Hippocampal formation (tissue), 2 donors: ENCODE measurements at places on chromosomes 5 and 9.
A peak's percentile ranks its signal among the peaks of the same experiment; 100 is the strongest.

DNA sequence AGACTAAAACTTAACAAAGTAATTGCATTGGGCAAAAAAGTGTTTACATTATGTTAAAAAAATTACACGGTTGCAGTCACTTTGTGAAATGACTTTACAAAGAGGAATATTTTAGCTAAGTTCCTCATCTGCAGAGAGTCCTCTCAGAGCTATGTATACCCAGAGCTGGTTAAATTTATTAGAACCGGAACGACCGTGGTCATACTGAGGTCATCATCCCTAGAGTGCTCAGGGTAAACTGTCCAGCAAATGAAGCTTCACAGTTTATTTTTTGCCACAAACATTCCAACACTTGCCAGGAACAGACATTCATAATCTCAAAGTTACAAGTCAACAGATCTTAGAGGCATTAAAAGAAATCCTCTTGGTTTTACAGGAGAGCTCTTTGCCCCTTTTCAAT, 897 bp downstream of the ROPN1L start:
- no peak for DNase-seq

GRCh38 chr5:115963566-115963965, 1.3 kb downstream of the LVRN start:
- no peak for DNase-seq

DNA sequence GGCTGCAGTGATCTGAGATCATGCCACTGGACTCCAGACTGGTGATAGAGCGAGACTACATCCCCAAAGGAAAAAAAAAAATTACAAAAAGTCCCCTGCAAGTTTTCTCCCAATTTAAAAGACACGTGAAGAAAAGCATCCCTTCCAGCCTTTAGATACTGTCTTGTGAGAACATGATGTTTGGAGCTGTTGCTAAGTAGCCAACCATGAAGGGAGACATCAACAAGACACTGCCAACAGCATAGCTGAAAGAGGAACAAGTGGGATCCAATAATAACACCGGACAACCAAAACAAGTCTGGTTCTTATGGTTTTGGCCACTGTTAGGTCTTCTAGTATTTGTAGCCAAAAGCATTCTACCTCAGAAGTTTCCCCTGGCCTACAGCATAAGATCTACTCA, 118.9 kb upstream of the CCDC180 start:
- DNase-seq = no peak

DNA sequence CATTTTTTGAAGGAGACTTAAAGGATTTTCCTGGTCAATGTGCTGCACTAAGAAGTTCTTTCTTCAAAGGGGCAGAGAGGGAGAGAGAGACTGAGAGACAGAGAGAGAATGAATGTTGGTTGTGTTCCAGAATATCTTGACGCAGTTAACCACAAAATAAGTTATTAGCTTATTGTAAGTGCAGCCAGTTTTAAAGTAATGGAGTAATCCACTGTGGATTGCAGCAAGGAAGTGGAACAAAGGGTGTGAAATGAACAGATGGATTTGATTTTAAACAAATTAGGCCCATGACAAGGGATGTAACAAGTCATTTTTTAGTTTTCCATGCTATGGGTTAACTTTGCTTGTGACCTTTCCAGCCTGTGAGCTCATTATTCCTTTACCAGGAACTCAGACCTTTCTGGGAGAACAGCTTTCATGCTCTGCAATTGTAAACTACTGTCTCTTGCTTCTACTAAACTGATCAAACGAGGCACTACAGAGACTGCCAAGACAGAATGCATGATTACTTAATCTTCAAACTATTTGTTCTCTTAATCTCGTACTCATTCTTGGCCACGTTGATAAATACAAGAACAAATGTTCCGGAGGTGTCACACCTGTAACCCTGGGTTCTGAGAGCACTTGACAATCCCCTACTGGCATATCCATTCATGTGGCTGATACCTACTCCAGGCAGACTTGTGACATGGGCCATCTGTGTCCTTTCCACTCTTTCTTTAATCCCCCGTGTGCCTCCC, 131.1 kb downstream of the TLE1 start:
- DNase-seq = no peak

- no peak for DNase-seq
Measured at GRCh38 chr5:163540696-163541095, 35.3 kb downstream of the MAT2B start.

- no peak for DNase-seq
Measured at GRCh38 chr9:85216601-85217000, 525.2 kb downstream of the AGTPBP1 start.

DNA sequence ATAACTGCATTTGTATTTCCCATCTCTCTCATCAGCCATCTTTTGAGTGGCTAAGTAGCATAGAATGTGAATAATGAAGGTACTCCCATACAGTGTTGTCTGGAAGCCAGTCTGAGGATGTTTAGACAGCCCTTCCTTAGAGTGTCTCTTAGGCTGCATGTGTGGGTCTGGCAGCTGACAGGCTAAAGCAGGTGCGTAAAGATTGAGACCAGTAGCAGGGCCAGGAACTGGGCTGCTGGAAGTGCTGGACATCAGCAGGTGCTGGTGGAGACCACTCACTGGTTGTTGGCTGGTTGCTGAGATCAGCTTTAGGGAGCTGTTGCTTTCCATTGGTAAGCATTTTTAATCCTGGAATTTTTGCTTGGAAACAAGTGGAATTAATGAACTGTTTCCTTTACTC, 197.5 kb downstream of the PCSK5 start:
- no peak for DNase-seq

DNA sequence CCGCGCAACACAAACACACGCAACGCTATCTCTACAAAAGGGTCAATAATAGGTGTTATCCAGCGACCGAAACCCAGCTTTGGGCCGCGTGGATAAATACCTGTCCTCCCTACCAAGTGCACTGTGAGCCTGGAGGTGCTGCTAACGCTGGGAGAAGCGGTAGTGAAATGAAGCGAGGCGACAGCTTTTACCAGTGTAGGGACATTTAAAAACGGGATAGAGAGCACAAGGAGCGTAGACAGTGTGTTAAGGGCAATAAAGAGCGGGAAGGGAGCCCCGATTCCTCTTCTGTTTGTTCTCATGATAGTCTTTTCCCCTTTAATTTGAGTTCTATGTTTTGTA, 421 bp upstream of the DEPDC1B start:
- DNase-seq = no peak

DNA sequence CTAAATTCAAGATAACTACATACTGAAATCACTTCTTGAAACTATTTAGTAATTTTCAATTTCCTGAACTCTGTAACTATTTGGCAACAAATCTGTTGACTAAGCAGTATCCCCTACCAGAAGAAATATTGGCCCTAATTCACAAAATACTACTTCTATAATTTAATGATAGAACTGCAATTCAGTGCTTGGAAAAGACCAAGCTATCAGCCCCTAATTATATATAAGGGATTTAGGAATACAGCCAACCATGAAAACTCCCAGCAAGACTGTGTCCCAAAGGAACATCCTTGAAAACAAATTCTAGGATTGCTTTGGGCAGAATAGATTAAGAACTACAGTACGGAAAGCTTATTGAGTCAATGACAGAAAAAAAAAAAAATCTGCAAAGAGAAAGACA, 169.2 kb downstream of the RAB3C start:
- DNase-seq = no peak

DNA sequence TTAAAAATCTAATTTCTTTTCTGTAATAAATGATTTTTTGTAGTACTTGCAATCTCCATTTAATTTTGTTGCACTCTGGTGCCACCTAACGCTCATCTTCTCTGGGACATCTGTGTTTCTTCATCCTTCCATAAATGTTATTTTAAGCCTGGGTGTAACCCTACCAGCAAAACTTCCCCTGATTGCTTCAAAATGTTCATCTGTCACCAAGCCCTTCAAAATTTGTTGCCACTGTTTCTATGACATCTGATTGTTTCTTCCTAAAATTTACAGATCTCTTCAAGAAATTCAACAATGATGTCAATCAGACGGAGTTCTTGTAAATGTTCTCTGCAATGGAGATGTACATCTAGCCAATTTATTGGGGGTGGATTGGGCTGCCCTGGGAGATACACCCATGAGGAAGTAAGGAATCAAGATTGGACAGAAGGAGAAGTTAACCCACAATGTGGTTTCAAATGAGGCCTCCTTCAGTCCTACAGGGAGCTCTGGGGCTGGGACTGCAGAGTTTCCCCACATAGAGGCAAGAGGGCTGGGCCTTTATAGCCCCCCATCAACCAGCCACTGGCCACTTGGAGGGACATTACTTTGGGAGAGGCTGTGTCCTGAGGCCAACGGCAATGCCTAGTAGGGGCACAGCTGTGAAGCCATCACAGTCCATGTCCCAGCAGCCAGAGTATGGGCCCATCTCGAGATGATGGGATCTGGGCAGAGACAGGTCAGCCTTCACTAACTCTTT, 23.3 kb downstream of the MCTP1 start:
- peak; percentile 50 for DNase-seq

GRCh38 chr5:81156732-81157131, 76.4 kb upstream of the CKMT2 start:
- no peak for DNase-seq

- DNase-seq = no peak
Measured at GRCh38 chr9:34507556-34507955, 15.2 kb downstream of the ENHO start.

DNA sequence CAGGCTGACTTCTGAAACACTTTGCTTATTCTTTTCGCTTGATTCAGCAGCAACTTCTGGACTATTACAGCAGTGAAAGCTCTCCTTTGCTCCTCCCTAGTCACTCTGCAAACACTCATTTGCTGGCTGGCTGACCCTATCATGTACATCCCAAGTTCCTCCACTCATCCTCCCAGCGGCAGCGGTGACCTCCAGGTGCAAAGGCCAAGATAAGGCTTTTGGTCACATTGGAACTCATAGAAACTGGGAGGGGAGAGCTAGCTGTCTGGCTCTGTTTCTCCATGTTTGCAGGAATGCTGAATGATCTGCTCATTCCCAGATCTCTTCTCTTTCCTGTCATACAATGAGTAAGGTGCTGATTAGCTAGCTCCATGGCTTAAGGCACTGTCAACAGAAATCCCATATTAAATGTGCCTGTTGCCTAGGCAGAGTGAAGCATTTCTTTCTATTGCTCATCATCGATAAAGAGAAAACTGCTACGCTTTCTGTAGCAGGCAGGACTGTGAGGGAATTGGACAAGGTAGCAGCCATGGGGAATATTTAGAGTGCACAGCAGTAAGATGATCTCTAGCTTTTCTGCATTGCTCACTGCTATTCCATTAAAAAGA, 250.5 kb upstream of the PDE4D start:
- no peak for DNase-seq

- no peak for DNase-seq
Measured at GRCh38 chr9:78406146-78406545, 109.2 kb downstream of the PSAT1 start.

GRCh38 chr9:115289757-115290208, 171.8 kb upstream of the TNC start:
- DNase-seq = no peak

DNA sequence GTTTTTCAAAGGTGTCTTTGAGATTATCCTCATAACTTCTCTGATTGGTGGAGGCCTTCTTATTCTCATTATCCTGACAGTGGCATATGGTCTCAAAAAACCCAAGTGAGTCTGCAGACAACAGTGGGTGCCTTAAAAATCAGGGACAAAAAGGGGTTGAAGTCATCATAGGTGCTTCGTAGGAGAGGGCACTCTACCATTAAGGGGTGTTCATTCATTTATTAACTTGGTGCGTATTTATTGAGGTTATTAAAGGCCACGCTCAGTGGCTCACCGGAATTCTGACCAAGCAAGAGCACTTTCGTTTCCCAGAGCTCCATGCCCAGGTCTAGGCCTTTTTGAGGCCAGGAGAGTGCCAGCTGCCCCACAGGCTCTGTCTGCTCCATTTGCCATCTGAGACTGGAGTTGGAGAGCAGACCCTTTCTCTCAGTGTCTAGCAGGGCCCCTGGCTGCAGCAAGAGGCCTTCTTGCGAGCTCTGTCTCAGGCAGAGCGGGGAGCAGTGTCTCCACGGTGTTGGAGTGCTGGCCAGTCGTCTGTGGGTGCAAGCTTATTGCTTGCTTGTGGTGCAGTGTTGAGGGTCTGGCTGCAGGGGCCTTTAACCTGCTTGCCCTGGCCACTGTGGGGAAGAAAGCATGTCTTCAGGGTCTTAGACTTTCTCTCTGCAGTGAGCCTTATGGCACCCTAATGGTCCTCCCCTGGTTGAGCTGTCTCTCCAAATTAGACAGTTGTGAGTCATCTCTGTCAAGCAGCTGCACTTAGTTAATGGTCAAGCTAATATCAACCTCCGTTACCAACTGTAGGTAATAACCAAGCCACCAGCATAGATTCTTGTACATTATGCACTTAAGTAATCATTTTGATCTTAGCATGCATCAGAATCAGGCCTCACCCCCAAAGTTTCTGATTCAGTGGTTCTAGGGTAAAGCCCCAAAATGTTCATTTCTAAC, 62.6 kb downstream of the IL31RA start:
- no peak for DNase-seq

DNA sequence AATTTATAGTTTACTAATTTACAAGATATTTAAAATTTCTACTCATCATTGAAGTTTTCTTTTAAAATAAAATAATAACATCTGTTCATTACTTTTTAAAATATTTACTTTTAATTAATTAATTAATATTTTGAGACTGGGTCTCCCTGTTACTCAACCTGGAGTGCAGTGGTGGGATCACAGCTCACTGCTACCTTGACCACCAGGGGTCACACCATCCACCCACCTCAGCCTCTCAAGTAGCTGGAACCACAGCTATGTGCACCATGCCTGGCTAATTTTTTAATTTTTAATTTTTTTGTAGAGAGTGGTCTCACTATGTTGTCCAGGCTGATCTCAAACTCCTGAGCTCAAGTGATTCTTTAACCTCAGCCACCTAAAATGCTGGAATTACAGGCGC, 1013.6 kb downstream of the CDH9 start:
- no peak for DNase-seq

DNA sequence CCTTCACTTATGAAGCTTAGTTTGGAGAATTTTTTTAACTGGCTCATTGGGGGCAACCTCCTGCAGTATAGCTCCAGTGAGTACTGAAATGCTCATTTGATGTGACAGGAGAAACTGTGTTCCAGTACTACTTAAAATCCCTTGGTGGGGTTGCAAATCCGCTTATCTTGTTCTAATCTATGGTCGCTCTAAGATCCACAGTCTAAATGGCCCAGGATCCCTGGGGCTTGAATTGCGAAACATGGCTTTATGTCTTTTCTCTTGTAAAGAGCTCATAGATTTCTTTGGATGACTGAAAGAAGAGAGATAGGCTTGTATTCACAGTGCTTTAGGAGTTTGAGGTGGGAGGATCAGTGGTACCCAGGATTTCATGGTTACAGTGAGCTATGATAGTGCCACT, 52.7 kb downstream of the ADAMTSL1 start:
- no peak for DNase-seq

DNA sequence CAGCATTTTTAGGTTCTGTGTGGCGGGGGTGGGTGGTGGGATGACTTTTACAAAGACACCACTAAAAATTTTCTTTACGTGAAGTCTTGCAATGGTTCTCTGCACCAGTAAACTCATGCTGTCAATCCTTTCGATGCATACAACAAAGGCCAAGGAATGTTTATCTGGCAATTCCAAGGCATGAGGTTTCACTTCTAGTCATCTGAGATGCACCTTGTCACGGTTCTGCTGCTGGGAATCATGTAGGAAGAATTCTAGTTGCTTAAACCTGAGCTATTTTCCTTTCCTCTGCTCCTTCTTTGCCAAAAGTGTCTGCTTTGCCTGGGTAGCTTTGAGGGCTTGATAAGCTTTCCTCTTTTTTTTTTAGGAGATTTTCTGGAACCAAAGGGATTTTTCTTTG, 1204.5 kb upstream of the SEMA6A start:
- no peak for DNase-seq
